ENCODE measurements at places on chromosomes 5 and 9.

- DNase-seq, result no peak
Observed at GRCh38 chr5:15598294-15598902, 98.4 kb downstream of the FBXL7 start.

DNA sequence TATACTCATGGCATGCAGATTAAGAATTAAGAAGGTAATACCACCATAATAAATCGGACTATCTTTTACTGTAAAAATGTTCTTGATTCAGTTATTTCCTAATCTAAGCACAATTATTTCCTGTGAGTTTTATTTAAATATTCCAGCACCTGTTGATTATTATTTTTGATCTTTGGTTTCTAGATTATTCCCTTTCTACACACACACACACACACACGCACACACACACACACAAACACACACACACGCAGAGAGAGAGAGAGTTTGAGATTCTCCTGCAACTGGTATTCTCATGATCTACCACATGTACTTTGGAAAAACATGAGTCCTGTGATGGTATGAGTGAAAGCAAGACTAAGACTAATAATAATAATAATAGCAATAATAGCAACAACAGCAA, 17.0 kb upstream of the CKMT2 start:
- no peak for DNase-seq

DNA sequence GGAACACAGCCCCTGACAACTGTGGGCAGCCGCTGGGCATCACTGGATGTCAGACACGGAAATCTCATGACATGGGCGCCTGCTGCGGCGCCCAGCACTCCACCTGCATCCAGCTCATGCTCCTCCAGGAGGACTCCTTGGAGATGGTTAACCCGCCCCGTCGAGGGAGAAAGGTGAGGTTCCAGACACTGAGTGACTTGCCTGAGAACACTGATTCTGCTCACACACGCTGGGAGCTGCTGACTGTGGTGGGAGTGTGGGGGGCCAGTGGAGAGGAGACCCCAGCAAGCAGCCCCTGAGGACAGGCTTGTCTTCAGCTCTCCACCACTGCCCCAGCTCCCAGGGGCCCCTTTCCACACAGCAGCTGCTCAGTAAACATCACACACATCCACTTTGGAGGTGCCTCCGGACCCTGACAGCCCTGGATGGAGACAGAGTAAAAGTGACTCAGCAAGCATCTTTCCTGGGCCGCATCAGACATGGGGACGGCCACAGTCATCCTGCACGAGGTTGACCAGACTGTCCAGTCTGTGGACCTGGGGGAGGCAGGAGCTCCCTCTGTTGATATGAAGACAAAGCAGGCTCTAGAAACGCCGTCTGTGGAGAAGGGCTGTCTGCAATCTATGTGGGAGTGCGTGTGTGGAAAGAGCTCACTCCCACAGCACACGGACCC, 283.7 kb upstream of the IRX4 start:
- no peak for DNase-seq

DNA sequence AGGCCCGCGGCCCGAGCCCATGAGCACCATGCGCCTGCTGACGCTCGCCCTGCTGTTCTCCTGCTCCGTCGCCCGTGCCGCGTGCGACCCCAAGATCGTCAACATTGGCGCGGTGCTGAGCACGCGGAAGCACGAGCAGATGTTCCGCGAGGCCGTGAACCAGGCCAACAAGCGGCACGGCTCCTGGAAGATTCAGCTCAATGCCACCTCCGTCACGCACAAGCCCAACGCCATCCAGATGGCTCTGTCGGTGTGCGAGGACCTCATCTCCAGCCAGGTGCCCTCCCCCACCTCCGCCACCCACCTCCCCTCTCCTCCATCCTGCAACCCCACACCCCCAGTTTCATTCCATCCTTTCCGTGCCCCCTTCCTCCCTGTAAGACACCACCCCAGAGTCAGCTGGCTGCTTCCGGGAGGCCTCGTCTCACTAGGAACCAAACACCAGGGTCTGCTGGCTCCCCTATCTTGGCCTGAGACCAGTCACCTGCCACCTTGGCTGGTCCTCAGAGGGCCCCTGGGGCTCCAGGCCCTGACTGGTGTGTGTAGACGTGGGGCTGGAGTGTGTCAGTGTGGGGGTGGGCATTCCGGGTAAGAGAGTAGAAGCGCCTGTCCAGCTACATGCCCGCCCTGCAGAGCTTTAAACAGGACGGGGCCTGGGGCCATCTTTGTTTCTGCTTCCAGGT, 655 bp downstream of the GRIN1 start:
- DNase-seq, result no peak

DNA sequence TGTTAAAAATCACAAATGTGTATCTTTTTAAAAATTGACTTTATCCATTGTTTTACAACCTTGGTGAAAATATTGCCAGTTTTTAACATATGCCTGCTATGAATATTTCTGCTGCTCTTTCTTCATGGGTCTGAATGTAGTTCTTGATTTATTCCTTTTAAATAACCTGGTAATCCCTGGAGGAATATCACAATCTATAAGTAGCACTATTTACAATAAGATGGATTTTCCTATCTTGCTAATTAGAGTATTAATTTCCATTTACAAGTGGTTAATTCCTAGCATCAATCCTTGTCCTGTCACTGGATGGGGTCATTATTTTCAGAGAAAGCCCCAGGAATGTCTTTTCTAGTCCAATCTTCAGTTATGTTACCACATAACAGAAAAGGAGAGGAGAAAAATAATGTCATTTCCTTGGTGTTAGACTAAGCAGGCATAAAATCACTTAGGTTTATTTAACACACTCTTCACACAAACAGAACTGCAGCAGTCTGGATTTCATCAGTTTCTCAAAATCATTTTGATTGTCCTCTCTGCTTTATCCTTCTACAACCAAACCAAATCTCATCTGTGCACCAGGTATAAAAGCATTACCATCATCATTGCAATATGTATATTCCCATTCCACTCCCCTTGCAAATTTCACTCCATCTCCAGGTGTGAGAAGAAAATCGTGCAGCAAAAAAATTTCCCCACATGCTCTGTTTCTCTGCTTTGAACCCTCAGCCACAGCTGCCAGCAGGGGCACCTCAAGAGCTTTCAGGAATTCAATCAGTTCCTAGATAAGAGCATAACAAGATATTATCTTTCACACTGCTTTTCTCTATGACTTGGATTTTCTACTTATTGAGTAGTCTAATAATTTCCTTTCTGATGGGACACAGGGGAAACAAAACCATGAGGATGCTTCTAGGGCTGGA, 204.1 kb downstream of the SEC61B start:
- DNase-seq, result no peak

GRCh38 chr5:148849461-148849860, 23.1 kb downstream of the ADRB2 start:
- no peak for DNase-seq

DNA sequence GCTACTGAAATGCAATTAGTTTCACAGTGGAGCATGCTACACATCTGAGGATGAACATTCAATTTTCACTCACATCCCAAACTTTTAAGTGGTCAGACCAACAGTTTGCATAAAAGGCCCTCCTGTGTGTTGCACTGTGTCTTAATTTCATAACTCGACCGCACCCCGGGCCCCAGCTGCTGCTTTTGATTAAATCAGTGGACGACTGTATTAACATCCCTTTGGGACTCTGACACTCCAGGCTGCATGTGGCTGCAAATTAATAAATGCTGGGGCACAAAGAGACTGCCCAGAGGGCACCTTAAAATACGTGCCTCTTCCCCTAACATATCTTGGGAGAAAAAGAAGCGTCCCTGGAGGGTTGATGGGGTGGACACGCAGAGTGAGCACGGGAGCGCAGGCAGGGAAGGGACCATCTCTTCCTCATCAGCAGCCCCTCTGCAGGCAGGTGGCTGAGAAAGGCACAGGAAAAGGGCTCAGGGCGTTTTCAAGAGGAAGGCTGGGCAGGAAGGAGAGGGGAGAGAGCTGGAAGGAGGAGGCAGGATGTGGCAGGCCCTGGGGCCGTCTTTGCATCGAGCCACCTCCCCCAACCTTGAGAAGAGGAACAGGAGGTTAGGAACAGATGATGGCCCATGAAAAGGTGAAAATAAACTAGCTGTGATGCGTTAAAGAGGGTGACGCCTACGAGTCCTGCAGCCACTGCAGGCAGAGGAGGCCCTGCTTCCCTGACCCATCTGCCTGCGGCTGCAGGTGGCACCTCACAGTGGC, 18.6 kb downstream of the MED10 start:
- no peak for DNase-seq

GRCh38 chr5:27906481-27906880, 868.1 kb upstream of the CDH9 start:
- no peak for DNase-seq

GRCh38 chr5:154077696-154078095, 38.9 kb downstream of the MFAP3 start:
- DNase-seq, result no peak

DNA sequence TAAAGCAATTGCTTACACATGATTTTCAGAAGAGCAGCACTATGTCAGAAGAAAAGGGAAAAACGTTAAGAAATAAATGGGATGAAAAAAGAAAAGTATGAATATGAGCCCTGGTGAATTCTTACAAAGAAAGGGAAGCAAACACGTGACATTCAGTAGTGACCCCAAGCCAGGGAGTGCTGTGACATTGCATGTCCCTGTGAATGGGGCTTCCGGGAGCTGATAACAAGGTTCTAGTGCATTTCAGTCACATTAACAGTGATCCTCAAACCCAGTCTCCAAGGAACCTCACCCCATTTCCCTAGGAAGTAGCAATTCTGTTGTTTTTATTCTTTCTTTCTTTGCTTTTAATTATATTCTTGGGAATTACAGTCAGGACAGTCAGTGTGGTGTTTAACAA, 27.3 kb downstream of the TMEM252 start:
- no peak for DNase-seq

DNA sequence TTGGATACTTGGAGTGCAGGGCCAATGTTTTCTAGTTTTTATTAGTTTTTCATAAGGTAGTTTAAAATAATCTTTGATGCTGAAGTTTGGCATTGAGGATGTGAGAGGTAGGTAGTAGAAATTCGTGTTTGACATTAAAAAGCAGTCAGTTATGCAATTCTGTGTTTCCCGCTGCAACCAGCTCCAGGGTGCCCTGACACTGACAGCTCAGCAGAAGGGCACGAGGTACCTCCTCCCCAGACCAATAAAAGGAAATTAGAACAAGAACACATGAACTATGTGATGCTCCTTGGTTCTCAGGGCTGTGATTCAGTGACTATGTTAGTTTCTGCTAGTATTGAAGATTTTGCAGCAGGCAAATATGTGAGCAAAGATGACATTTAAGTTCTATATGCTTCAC, 40.2 kb downstream of the NSUN2 start:
- DNase-seq, result no peak

GRCh38 chr5:169805527-169805934, 168.5 kb downstream of the DOCK2 start:
- DNase-seq, result no peak
